CD4-positive, alpha-beta T cell treated with Interleukin-10 for 1 hour (primary cell): ENCODE measurements at places on chromosomes 3 and 15.

DNA sequence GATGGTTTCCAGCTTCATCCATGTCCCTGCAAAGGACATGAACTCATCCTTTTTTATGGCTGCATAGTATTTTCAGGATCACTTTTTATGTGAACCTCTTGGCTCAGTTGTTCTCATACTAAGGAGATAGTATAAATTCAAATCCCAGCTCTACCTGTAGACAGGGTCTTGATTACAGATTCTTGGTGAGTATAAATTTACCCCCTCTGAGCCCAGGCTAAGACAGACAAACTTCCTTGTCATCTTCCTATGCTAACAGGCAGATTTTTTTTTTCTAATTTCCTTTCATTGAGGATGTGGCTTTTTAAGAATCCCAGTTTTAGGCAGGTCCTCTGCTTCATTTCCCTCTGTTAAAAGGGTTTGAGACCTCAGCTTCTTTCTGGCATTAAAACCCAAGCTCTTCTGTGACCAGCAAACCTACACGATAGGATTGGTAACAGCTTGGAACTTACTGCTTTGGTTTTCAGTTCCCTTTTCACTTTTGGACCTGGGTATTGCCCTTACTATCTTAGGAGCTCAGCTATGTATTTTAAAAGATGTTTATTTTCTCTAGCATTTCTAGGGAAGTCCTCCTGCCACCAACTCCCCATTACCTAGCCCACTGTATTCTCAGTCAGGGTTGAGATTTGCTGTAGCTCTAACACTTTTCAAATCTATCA, 72.5 kb downstream of the VPS8 start:
- DNase-seq, result no peak

GRCh38 chr3:16509721-16510619, 3.5 kb downstream of the RFTN1 start:
- DNase-seq, result no peak

DNA sequence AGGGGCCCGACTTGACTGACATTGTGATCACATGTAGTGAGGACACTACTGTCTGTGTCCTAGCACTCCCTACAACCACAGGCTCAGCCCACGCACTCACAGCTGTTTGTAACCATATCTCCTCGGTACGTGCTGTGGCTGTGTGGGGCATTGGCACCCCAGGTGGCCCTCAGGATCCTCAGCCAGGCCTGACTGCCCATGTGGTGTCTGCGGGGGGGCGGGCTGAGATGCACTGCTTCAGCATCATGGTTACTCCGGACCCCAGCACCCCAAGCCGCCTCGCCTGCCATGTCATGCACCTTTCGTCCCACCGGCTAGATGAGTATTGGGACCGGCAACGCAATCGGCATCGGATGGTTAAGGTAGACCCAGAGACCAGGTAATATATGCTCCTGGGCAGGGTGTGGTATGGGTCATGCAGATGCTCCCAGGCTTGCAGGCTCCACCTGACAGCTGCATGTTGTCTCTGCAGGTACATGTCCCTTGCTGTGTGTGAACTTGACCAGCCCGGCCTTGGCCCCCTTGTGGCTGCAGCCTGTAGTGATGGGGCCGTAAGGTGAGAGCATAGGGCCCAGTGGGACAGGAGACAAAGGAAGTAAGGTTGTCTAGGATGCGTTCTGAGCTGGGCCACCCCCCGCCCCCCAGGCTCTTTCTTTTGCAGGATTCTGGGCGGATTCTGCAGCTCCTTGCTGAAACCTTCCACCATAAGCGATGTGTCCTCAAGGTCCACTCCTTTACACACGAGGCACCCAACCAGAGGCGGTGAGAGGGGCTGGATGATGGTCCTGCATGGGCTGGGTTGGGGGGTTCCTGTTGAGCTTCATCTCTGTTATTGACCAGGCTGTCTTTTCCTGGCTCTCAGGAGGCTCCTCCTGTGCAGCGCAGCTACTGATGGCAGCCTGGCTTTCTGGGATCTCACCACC, 4.4 kb downstream of the DALRD3 start:
- DNase-seq, result peak; percentile 66

DNA sequence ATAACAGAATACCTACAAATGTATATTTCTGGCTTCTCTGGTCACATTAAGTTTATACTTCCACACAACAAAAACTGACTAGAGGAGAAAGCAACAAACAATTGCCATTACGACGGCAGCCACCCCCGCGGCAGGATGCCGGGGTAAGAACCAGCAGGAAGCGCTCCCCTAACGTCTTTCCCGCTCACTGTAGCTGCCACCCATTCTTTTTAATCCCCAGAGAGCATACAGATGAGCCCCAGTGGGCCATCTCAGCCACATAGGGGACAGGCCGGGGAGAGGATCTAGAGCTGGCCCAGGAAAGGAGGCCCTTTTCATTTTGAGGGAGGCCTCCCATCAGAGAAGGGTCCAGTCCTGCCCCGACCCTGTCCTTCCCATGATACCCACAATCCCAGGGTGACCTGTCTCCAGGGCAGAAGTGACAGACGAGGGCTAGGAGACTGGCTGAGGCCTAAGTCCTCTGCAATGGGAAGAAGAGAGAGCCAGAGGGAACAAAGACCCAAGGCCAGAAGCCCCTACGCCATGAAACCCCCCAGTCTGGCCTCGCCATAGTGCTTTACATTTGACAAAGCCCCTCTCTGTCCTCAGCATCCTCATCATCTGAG, 3.6 kb upstream of the CALML4 start:
- DNase-seq, result no peak

DNA sequence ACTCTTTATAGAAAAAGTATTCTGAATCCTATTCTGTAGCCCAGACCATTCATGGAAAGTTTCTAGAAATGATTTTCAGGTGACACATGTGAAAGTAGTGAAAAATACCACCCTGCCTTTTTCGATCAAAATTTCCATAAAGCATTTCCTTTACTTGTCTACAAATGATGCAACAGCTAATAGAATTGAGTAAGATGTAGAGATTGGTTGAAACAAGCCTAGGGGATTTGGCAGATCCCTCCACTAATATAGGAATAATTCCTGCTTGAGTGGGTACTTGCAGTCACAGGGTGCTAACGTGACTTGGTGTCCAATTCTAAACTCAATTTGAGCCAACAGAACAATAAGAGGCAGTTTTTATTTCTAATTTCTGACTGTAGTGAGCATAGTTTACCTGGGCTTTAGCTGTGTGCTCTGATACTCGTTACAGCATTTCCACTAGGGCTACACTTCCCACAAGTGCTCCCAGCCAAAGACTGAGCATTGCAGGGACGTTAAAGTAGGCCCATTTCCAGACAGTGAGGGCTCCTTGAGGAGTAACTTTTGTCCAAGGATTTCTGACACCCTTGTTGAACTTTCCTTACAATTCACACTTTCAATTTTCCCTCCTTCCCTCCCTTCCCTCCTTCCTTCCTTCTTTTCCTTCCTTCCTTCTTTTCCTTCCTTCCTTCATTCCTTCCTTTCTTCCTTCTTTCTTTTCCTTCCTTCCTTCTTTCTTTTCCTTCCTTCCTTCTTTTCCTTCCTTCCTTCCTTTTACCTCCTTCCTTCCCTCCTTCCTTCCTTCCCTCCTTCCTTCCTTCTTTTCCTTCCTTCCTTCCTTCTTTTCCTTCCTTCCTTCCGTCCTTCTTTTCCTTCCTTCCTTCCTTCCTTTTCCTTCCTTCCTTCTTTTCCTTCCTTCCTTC, 53.9 kb upstream of the TP63 start:
- DNase-seq, result no peak

DNA sequence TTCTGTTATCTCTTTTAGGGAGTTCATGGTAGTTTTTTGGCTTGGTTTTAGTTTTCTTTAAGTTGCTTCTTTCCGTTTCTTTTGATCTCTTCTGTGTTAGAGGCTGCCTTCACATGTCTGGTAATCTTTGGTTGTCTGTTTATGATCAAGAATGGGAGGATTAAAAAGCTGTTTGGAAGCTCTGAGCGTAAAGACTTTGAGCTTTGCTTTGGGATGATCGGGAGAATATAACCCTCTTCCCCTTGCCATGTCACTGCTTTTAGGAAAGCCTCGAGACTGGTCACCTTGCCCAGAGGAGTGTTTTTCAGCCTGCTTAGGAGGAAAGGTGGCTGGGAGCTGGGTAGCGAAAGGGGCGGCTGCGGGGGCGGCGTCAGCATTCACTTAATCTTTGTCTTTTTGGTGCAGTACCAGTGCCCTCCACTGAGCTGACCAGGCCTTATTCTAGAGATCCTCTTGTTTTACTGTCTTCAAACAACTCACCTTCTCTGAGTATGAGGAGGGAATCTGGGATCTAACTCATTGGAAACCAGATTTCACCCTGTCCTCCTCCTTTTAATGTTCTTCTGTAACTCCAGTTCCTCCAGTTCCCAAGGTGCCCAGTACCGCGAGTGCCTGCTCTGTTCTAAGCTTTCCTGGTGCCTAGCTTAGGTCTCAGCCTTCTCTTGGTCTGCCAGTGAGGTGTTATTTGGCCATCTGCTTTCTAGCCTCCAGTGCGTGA, 15.5 kb downstream of the TATDN2 start:
- DNase-seq, result peak; percentile 73

DNA sequence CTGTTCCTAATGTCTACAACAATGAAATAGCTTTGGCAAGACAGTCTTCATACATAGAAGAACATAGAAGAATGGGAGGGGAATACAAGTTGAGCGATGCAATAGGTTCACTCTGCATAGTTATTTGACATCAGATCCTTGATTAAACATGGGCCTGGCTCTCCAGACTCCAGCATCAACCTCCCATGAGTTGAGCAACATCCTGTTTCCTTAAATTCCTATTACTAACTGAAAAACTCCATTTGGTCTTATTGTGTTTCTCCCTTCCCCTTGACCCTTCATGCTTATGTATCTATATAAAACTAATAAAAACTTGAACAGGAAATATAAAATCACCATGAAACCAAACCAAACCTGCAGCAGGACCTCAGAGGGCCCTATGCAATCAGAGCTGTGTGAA, 304.5 kb upstream of the SATB1 start:
- no peak for DNase-seq

DNA sequence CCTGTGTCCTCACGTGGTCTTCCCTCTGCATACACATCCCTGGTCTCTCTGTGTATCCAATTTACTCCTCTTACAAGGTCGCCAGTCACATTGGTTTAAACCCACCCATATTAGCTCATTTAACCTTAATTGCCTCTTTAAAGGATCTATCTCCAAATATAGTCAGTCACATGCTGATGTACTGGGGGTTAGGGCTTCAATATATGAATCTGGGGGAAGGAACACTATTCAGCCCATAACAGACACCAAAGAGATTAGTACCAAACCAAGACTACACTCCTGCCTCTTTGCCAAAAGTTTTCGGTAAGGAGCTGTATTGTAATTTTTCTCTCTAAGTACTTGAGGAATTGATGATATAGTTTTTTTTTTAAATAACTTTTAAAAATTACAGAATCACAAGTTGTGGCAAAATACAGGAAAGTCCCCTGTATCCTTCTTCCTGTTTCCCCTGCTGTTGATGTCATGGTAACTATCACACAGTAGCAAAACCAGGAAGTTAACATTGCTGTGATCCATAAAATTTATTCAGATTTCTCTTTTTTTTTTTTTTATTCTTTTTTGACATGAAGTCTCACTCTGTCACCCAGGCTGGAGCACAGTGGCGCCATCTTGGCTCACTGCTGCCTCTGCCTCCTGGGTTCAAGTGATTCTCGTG, 67.8 kb downstream of the SLCO3A1 start:
- DNase-seq, result peak; percentile 42

DNA sequence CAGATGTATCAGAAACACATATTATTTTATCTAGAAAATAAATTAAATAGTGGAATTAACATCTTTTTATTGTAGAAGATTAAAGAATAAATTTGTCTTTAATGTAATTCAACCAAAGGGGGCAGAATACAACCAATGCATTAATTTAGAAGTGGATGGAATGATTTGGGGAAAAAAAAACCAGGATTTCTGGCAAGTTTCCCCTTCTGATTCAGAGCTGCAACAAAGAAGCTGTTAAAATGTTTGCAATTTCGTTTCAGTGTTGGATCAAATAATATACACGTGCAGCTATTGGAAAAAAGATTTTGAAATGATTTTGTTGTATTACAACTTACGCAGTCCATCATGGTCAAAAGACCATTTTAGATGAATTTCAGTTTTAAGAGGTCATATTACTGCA, 71.6 kb upstream of the ZNF280D start:
- DNase-seq, result no peak

- no peak for DNase-seq
Measured at GRCh38 chr3:154953538-154953937, 126.6 kb upstream of the MME start.

DNA sequence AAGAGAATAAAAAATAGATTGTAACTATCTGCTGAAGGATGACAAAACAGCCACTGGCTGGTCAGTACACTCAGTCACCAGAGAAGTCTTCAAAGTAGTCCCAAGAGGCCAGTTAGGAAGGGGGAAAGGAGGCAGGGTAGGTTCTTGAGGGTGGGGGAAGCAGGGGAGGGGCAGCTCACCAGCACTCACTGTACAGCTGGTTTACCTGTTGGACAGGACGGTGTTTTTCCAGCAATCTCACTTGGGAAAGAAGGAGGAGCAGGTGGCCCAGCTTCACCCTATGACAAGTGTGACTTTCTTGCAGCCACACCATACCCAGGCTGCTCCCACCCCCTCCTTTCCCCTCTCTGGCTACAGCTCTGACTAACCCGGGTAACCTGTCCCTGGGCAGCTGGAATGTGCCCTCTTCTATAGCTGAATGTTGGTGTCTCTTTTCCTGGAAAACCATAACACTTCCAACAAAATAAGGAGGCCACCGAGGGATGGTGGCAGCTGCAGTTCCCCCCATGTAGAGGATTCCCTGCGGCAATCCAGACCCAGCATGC, 203.4 kb upstream of the NSMCE3 start:
- DNase-seq, result no peak

DNA sequence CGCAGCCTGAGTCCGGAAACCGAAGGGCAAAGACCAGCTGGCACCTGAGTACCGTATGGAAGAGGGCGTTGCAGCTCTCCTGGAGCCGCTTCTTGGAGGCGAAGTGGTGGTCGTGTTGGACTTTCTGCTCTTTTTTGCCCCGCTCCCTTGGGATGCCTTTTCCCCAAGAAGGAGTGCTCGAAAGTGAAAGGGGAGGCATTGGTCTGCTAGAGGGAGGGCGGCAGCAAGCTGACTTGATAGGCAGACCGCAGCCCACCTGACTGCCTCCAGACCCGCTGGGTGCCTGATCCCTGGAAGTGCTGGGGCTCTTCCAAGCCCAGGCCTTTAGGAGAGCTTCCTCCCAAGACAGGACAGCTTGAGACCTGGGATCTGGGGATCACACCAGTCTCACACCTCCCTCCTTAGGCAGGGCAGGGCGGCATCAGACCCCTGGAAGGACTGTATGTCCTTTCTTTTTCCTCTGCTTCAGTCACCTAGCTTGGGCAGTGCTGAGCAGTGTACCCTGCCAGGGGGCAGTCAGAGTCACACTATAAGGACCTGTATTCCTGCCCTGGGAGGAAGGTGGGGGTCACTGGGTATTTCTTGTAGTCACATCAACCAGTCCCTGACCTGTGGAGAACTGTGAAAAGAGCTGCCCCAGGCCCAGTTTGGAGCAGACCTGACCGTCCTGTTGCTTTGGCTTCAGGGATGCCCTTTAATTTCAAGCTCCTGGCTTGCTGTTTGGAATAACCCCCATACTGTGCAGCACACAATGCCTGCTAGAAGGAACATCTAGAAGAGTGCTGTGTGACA, 2.1 kb downstream of the ACVR2B start:
- no peak for DNase-seq

DNA sequence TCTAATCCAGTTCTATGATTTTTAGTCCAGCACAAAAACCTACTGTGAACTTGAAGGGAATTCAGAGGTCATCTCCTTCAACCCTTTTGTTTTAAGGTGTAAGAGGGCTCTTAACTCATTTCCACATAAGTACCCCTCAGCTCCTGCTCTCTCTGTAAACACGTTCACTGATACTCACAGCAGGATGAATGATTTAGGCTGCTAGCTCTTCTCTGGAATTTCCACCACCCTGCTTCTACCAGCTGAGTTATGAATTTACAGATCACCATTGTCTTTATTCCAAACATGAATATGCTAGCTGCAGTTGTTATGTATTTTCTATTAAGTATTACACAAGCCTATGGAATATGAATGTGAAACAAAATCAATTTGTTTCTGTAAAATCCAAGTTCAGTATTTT, 101.3 kb upstream of the NANOGP8 start:
- DNase-seq, result no peak
